ENCODE measurements at places on chromosomes 13 and 19. TPM values are rescaled to one million over a fixed set of nuclear protein-coding genes. Genes with fewer than 3 reads are reported as not detected.
A peak's percentile ranks its signal among the peaks of the same experiment; 100 is the strongest.

Gene KLK3
- total RNA-seq: not detected

GRCh38 chr13:24997367-24997967 is 98.5 kb upstream of the PABPC3 start:
- DNase-seq: peak; percentile 34

GRCh38 chr13:113938246-113938645 is 35.6 kb downstream of the C13orf46 start:
- no peak for DNase-seq

- DNase-seq: no peak
Measured at GRCh38 chr19:17358395-17358794, 18.7 kb downstream of the PLVAP start.

Gene ZNF256
- total RNA-seq: 5.2 TPM

DNA sequence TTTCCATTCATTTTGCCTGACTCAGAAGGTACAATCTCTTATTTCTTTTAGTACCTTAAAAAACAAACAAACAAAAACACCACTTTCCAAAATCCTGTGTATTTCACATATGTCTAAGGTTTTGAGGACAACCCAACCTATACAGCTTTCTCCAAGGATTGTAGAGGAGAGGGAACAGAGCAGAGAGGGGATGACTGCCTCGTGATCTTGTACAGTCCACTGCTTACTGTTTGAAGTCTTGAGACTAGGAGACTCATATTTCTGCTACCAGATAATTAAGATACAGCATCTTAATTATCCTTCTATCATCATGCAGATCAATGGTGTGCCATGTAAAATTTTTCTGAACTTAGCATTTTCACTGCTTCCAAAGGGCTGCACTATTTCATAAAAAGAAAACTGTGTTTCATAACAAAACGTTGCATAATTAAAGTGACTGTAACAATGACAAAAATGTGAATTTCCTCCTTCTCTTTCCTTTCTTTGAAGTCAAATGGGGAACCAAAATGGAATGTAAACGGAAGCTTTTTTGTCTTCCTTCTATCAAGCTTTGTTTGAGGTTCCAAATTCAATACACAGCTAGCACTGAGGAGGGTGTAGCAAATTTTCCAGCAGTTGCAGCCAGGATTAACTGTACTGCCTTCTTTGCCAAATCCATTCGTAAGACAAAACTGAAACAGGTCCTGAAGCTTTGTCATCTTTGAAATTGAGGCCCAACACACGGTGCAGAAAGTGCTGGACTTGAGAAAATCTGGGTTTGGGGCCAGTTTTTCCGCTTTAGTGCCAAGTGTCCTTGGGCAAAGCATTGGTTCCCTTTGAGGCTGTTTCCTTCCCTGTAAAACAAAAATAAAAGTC is 34.9 kb upstream of the RCBTB2 start:
- peak; percentile 68 for DNase-seq

Gene HS6ST3
- not detected for total RNA-seq

- DNase-seq: no peak
Measured at GRCh38 chr19:37994823-37995130, 87.8 kb downstream of the SIPA1L3 start.

DNA sequence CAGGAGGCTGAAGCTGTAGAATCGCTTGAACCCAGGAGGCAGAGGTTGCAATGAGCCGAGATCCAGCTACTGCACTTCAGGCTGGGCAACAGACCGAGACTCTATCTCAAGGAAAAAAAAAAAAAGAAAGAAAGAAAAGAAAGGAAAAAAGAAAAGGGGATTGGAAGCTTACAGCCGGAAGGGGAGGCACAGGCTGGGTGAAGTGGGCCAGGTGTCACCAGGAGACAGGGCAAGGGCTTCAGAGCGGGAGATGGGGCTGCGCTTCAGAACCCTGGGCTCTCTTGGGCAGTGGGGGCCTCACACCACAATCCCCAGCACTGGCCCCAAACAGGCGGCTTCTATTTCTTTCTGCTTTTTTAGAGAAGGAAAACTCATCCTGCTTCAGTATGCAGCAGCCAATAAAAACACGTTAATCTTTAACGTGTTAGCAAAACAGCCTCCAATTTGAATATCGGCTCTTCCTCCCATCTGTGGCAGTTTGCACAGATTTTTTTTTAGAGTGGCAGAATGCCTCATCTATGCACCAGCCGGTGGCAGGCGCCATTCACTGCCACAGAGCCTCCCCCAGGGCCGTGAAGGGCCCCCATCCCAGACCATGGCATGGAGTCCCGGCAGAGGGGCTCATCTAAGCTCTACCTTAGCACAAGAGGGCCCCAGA is 46.6 kb upstream of the C19orf12 start:
- DNase-seq: no peak

DNA sequence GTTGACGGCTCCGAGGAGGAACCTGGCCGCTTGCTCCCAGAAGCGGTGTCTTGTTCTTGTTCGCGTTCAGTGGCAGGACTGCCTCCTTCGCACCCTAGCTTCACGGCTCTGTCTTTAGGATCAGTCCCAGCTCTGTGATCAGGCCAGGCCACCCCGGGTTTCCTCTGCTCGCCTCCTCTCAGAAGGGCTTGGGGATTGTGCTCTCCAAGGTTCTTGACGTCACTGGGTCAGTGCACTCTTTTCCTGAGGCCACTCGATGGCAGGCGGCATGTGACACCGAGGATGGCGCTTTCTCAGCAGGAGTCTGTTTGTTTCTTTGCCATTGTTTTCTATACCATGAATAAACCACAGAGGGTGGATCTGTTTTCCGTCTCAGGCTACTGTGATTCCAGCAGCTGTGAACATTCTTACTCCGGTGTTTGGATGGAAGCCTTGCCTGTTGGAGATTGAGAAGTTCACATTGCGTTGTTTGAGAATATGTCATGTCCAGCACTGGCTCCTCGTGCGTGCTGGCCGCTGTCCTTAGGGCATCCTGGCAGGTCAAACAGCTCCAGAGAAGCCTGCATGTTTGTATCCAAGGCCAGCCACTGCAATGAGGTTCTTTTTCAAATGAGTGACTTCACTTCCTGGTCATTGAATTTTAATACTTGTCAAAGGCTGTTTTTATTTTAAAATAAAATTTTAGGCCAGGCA is 44.5 kb downstream of the SLC7A9 start:
- no peak for DNase-seq

Gene TTC9B
- total RNA-seq: not detected

Gene KLHL1
- not detected for total RNA-seq

DNA sequence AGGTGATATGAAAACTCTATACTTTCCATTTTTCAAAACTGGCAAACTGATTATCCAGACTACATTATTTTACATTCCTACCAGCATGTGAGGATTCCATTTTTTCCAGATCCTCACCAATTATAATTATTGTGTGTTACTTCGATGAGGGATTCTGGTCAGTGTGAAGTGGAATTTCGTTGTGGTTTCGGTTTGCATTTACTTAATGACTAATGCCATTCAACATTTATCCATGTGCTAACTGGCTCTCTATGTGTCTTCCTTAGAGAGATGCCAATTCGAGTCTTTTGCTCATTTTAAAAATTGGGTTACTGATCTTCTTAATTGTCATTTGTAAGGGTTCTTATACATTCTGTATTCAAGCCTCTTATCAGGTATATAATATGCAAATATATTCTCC is 1551.3 kb upstream of the MIR17HG start:
- no peak for DNase-seq

DNA sequence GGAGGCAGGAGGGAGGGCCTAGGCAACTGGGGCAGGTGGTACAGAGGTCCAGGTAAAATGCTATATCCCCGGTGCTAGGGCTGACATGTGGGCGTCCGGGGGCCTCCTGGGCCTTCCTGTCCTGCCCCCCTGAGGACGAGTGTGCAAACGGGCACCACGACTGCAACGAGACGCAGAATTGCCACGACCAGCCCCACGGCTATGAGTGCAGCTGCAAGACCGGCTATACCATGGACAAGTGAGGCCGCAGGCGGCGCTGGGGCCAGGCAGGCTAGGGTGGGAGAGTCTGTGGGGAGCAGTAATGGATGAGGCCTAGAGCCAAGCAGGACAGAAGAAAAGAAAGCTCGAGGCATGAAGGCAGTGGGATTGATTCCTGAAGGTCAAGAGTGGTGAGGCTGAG is 21.3 kb downstream of the CNFN start:
- no peak for DNase-seq

DNA sequence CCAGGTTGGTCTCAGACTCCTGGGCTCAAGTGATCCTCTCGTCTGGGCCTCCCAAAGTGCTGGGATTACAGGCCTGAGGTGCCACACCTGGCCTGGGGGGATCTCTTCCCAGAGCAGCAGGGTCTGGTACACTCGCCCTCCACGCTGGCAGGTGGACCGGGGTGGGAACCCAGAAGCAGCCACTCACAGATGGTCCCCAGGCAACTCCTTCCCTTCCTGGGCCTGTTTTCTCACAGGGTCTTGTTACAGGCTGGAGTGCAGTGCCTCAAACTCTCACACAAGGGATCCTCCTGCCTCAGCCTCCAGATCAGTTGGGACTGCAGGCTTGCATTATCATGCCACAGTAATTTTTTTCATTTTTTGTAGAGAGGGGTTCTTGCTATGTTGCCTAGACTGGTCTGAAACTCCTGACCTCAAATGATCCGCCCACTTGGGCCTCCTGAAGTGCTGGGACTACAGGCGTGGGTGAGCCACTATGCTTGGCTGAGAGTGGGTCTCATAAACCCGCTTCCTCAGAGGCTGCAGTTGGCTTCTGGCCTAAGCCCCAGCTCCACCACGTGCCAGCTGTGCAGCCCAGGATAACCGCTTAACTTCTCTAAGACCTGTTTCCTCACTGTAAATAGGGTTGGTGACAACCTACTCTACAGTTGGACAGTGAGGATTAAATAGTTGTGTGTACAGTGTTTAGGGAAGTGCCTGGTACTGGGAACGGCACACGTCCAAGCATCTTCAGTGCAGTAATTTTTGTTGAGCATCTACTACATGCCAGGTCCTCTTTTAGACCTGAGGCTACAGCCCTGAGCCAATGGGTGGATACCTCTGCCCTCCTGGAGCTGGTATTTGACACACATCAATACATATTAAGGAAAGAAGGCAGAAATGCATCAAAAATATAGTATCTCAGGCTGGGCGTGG is 871 bp upstream of the CCER2 start:
- peak; percentile 14 for DNase-seq

DNA sequence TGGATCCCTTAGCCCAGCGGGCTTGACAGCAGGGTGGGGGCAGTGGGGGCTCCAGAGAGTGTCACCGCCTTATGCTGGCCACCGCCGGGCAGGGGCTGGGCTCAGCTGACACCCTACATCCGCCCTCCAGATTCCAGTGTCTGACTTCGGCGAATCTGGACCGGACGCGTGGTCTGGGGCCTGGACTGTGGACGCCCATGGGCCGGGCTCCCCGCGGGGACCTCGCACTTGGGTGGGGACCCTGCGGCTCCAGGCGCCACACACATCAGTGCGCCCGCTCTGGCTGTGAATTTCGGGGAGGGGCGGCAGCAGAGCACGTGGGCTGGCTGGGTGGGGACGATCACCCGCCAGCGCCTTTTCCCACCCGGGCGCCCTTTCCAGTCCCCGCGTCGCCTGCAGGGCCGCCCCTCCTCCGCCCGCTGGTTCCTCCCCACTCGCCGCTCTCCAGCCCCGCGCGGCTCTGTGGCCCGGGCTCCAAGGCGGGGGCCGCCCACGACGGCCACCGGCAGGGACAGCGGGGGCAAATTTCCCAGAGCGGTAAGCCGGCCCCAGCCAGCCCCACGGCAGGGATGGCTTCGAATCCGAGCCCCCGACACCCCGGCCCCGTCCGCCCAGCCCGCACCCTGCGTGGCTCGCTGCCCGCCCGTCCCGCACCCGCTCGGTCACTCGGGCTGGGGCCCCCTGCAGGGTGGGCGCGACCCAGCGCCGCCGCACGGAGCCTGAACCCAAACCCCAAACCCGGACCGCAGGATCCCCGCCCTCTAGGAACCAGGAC is 23.3 kb upstream of the ZNF99 start:
- DNase-seq: no peak

Gene MAST1
- under 0.01 TPM for total RNA-seq

Gene TBC1D4
- 28.7 TPM for total RNA-seq

- no peak for DNase-seq
Measured at GRCh38 chr19:35166100-35167063, 11.8 kb downstream of the FXYD5 start.

Gene ATP4B
- not detected for total RNA-seq

- DNase-seq: no peak
Measured at GRCh38 chr13:33006638-33007037, 9.6 kb upstream of the KL start.

DNA sequence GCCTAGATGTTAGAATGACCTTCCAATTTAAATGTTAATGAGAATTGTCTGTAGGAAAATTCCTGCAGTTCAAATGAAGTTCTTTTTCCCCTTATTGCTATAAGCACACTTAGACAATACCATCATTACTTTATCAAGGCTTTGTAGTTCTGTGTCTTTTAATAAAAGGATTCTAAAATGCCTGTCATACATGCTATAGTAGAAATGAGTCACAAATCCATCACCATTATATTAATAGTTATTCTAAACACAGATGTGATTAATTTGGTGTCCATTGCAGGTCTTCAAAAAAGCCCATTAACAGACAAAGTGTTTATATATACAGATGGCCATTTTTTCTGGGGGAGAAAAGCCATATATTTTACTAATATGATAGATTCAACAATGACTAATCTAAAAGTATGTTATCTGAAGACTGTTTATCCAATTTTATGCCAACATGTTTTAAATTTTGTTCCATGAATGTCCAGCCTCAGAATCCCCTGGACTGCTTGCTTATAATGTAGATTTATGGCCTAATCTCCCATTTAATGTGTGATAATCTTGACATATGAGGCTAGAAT is 1678.3 kb upstream of the PCDH20 start:
- DNase-seq: no peak

Gene ZNF296
- total RNA-seq: under 0.01 TPM

Gene ERICH4
- total RNA-seq: not detected

- peak; percentile 17 for DNase-seq
Measured at GRCh38 chr13:43129511-43130110, 106.2 kb downstream of the DNAJC15 start.

Gene SIGLEC9
- under 0.01 TPM for total RNA-seq

Gene GPR12
- not detected for total RNA-seq

- peak; percentile 79 for DNase-seq
Measured at GRCh38 chr13:41411522-41411921, 45.8 kb upstream of the RGCC start.

- peak; percentile 100 for DNase-seq
Measured at GRCh38 chr19:3968556-3969434, 2.1 kb downstream of the DAPK3 start.

Gene IRGC
- total RNA-seq: not detected

- peak; percentile 94 for DNase-seq
Measured at GRCh38 chr19:5947435-5947834, 30.5 kb downstream of the RANBP3 start.
